ENCODE measurements at places on chromosomes 16 and 17.

GRCh38 chr17:74354123-74354522 lies 7.5 kb downstream of the BTBD17 start:
- peak; percentile 42 for DNase-seq

- no peak for DNase-seq
Observed at GRCh38 chr17:81867170-81867990, 3.8 kb downstream of the ARHGDIA start.

- peak; percentile 65 for DNase-seq
Observed at GRCh38 chr16:87635541-87636049, 33.3 kb downstream of the JPH3 start.

DNA sequence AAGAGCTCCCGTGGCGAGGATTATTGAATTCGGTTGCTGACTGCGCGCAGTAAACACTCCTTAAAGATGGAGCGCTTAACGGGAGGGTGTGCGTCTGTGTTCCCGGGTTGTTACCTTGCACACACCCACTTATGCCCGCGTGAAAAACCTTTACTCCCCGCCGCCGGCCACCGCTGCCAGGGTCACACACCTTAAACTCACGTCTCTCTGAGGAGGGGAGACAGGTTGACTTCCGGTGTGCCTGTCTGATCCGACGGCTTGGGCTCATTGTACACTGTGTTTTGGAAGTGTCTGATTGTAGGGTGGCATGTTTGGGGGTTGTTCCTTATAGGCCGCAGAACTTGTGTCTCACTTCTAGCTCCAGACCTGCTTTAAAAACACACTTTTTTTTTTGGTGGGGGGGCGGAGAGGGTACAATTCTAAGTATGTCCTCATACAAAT lies 66.8 kb downstream of the KPNA2 start:
- peak; percentile 29 for DNase-seq

- DNase-seq, result peak; percentile 11
Observed at GRCh38 chr17:37239690-37240334, 136.0 kb upstream of the C17orf78 start.

- DNase-seq, result peak; percentile 81
Observed at GRCh38 chr17:67378454-67379250, 1.6 kb downstream of the PITPNC1 start.

GRCh38 chr17:53193044-53193443 lies 629.7 kb upstream of the KIF2B start:
- no peak for DNase-seq

DNA sequence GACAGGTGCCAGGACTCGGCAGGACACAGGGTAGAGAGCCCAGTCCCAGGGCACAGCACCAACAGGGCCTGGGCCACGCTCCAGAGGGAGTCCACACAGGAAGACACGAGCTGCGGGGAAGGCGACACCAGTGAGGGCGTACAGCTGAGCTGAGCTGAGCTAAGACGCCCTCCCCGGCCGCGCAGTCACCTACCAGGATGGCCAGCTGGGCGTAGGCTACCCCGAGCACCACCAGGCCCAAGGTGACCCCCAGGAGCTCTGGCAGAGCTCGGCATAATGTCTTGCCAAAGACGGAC lies 42.6 kb downstream of the TSC2 start:
- no peak for DNase-seq

DNA sequence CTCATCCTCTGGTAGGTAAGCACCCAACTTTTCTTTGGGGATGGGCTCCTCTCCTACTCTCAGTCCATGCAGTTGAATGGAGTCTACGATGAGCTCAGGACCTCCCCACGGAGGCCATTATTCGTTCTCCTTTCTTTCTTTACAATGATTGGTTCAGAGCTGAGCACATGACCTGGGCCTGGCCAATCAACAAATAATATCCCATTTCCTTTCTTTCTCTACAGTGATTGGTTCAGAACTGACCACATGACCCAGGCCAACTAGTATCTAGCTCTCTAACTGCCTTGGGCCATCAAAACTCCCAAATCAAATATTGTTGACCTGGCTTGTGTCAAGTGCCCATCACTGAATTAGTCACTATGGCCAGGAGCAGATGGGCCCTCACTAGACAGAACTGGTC lies 129.2 kb downstream of the USP31 start:
- DNase-seq, result no peak

DNA sequence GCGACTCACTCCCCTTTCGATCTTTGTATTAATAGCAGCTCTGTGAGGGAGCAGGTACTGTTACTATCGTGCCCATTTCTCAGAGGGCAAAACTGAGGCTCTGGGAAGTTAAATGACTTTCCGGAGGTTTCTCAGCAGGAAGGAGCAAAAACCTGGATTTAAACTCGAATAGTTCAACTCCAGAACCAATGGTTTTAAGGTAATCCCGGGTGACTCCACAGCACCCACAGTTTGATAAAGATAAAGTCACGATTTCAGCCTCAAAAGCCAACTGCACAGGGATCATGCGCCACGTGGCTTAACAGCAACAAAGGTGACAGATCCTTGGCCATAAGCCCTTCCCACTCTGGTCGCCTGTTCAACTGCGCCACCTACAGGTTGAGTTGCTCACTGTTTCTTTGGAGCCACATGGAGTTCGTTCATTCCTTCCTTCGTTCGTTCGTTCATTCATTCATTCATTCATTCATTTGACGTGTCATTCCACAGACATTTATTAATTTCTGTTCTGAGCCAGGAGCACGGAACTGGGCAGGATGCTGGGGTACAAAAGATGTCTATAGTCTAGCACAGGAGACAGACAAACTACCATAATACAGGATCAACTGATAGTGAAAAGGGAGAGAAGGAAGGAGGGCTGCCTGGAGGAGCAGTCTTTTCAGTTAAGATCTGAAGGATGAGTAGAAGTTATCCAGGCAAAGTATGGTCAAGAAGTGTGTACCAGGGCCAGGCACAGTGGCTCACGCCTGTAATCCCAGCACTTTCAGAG lies 134.8 kb downstream of the HS3ST2 start:
- peak; percentile 30 for DNase-seq

GRCh38 chr16:74982256-74982655 lies 2.7 kb downstream of the WDR59 start:
- no peak for DNase-seq

GRCh38 chr17:72555052-72555451 lies 434.2 kb downstream of the SOX9 start:
- no peak for DNase-seq

DNA sequence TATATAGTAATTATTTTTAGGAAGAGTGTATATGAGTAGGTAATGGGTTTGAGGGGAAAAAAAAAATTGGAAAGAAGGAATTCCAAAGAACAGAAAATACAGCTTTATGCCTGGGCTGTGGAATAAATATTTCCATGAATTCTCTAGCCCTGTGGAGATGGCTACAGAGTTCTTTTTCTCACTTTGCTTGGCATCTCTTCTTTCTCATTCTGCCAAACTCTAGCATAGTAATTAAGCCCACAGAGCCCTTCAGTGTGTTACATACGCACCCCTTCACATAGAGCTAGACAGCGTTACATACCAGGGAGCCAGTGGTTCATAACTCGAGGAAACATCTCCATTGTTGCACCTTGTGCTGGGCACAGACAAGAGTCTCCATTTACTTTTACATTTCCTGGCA lies 621.1 kb downstream of the CDH8 start:
- DNase-seq, result no peak

GRCh38 chr16:5557966-5558365 lies 460.4 kb upstream of the EEF2KMT start:
- DNase-seq, result no peak

GRCh38 chr16:4522051-4522581 lies 16.5 kb downstream of the CDIP1 start:
- DNase-seq, result no peak

GRCh38 chr17:11707586-11707985 lies 109.3 kb downstream of the DNAH9 start:
- DNase-seq, result no peak

- no peak for DNase-seq
Observed at GRCh38 chr16:27717726-27718125, 167.8 kb downstream of the KATNIP start.

GRCh38 chr16:84532291-84532724 lies 27.8 kb upstream of the MEAK7 start:
- no peak for DNase-seq

- no peak for DNase-seq
Observed at GRCh38 chr17:17965152-17965721, 7.0 kb downstream of the TOM1L2 start.

- no peak for DNase-seq
Observed at GRCh38 chr16:85291302-85292148, 179.3 kb upstream of the CIBAR2 start.

DNA sequence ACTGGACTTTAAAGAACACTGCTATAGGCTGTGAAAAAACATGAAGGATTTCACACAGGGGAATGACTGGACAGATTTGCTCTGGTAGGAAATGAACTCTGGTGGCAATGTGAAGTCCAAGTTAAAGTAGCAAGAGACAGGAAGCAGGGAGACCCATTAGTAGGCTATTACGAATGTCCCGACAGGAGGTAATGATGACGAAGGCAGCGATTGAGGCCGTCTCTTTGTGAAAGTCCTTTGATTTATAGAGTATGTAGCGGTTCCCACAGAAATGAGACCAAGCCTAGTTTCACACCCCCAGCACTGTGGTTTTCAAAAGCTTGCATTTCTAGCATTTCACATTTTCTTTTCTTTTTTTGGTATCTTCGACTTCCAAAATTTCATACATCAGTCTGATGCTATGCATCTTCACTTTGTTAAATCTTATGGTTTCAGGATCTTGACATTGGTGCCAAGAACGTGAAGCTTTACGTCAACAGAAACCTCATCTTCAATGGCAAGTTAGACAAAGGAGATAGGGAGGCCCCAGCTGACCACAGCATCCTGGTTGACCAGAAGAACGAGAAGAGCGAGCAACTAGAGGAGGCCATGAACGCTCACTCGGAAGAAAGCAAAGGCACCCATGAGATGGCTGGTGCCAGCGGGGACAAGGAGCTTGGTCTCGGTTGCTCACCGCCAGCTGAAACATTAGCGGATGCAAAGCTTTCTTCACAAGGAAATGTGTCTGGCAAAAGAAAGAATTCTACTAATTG lies 189.8 kb downstream of the KATNIP start:
- no peak for DNase-seq

GRCh38 chr17:58303971-58304749 lies 23.4 kb upstream of the MPO start:
- DNase-seq, result peak; percentile 62

DNA sequence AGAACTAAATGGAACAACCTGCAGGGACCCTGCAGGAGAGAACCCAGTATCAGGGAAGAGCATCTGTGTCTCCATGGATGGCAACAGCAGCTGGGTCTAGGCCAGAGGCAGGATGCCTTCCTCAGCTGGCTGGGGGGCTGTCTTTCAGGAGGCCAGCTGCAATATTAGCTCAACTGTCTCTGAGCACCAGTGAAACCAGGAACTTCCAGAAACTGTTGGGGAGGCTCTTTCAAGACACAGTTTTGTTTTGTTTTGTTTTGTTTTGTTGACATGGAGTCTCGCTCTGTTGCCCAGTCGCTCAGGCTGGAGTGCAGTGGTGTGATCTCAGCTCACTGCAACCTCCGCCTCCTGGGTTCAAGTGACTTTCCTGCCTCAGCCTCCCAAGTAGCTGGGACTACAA lies 7.6 kb downstream of the GPR142 start:
- DNase-seq, result no peak

DNA sequence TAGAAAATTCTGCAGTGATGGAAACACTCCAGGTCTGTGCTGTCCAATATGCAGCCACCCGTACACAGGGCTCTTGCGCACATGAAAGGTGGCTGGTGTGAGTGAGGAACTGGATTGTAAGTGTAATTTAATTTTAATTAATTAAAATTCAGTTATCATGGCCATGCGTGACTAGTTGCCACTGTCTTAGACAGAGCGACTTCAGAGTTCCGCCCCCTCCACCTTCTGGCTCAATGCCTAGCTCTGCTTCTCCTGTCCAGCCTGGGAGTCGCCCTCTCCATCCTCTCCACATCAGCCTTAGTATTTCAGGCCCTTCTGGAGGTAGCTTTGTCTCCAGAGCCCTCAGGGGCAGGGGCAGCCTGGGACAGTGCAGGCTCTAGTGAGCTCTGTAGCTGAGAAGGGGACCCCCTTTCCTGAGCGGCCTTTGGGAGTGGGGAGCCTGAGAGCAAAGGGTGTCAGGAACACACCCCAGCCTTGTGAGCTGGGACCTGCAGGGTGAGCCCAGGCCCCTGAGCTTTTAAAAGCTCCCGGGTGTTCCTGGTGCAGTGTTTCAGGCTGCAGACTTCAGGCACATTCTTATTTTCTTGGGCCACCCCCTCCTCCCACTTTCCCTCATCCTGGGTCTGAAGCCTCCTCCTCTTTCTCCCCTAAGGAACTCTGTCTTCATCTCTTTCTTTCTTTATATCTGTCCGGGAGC lies 99.4 kb downstream of the IRF8 start:
- no peak for DNase-seq

GRCh38 chr17:57009737-57010445 lies 32.0 kb downstream of the SCPEP1 start:
- peak; percentile 48 for DNase-seq

- no peak for DNase-seq
Observed at GRCh38 chr17:75475851-75476250, 19.4 kb downstream of the TMEM94 start.

DNA sequence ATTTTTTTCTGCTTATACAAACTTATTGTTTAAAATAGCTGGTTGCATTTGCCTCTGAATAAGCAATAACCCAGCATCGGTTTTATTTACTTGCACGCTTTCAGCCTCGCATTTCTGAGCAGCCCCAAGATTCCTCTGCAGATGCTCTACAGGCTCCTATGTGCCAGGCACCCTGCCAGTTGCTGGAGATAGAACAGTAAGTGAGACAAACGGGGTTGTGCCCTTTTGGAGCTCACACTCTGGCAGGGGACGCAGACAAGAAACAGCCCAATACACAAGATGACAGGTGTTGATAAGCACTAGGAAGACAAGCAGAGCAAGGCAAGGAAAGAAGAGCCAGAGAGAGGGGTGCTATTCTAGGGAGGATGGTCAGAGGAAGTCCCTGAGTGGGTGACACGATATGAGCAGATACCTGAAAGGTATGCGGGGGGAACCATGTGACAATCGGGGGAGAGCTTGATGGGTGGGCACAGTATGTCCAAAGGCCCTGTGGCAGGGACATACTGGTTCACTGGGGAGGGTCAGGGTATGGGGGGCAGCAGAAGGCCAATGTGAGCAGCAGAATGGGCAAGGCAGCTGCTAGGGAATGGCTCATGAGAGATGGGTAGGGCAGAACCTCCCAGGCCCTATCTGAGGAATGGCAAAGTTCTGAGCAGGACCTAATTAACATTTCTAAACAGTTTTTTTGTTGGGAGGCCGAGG lies 18.7 kb upstream of the ADORA2B start:
- DNase-seq, result no peak

- no peak for DNase-seq
Observed at GRCh38 chr17:79020631-79021301, 3.2 kb upstream of the C1QTNF1 start.

- DNase-seq, result no peak
Observed at GRCh38 chr17:3447625-3448024, 14.0 kb upstream of the OR1E2 start.

- DNase-seq, result no peak
Observed at GRCh38 chr17:69424287-69425041, 10.0 kb downstream of the MAP2K6 start.

- no peak for DNase-seq
Observed at GRCh38 chr16:17887963-17888362, 417.2 kb upstream of the XYLT1 start.

All from CD4-positive, alpha-beta T cell treated with Interleukin-15 for 4 hours (primary cell).